ENCODE measurements at places on chromosomes 11 and 22.

GRCh38 chr11:88383447-88383846 lies 45.9 kb upstream of the CTSC start:
- DNase-seq: no peak

GRCh38 chr11:80960381-80961029 lies 1519.7 kb upstream of the TENM4 start:
- DNase-seq: no peak

DNA sequence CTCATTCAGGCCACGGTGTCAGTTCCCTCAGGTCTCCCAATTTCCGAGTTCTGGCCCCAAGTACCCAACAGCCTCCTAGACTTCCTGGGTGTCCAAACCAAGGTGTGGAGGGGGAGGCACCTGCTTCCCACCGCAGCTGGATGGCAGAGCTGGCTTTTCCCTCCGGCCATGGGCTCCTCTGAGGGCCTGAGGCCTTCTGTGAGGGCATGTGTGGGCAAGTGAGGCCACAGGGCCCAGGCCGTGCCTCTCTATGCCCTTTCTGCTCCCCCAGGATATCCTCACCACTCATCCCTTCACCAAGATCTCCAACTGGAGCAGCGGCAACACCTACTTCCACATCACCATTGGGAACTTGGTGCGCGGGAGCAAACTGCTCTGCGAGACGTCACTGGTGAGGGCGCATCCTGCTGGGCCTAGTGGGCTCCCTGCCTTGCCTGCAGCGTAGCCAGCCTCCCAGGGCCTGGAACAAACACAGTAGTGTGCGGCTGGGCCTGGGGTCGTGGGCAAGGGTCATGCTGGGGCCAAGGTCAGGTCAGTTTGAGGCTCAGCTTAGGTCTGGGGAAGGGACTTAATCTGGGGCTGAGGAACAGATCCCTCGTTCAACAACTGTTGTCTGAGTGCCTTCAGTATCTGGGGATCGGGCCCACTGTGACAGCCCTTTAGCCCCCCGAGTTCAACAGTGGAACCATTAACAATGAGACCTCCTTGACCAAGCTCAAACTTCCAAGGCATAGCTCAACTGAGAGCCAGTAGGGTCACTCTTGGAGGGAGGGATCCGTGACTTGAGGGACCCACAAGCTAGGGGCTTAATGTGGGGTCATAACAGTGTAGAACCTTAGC lies 85.8 kb downstream of the MYO7A start:
- no peak for DNase-seq

DNA sequence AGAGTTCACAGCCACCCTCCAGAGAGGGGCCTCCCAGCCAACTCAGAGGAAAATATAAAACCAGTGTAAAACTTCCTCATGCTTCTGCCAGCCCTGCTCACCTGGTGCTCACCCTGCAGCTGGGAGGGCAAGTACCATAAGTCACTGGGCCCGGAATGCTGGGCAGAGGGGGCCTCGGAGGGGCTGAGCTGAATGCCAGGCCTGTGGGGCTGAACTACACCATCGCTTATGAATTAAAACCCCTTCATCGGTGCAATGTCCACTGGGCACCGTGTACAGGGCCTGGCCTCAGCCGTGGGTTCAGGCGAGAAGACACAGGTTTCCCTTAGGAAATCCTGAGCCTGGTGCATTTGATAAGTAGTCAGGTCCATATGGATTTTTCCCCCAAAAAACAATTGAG lies 828.6 kb downstream of the TBC1D22A start:
- DNase-seq: no peak

- no peak for DNase-seq
Observed at GRCh38 chr11:121512468-121513465, 60.0 kb upstream of the SORL1-AS1 start.

Measured in AG10803 (cell line).